ENCODE measurements at places on chromosomes 2 and 18.

- DNase-seq, result no peak
Measured at GRCh38 chr2:241750076-241750840, 15.8 kb downstream of the D2HGDH start.

DNA sequence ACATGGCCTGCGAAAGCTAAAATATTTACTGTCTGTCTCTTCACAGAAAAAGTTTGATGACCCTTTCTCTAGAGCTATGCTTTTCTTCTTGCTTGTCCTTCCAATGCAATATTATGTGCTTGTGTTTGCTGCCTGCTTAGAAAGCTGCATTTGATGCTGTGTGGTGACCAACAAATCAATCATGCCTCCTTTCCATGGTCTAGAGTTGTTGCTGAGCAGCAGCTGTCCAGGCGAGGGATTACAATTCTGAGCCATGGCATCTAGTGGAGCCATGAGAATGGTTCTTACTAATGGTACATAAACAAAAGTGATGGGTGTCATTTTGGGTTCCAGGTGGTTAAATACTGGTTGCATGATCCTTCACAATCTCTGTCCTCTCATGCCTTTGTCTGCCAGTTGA, 1142.1 kb downstream of the DPP10 start:
- DNase-seq, result no peak

- DNase-seq, result no peak
Measured at GRCh38 chr2:197024206-197024605, 97.7 kb upstream of the PGAP1 start.

GRCh38 chr2:188788621-188789020, 185.6 kb upstream of the COL3A1 start:
- DNase-seq, result no peak

DNA sequence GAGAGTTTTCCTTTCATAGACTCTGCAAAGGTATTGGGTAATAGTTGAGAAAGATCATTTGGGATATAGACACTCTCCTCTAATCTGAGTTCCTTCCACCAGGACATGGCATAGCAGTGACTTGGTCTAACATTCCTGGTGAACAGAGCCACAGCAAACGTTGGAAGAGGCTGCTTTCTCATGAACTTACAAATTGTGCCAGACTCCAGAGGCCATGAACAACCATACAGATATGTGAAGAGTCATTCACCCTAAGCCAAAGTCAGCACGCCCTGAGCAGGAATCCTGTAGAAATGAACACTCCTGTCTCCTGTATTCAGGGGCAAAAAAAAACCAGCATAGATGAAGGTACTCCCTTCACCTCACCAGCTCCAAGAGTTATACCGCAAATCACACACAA, 152.8 kb downstream of the TMEM18 start:
- DNase-seq, result no peak

- no peak for DNase-seq
Measured at GRCh38 chr2:16184945-16185660, 244.8 kb downstream of the MYCN start.

- no peak for DNase-seq
Measured at GRCh38 chr18:78123144-78123909, 856.3 kb upstream of the SALL3 start.

- no peak for DNase-seq
Measured at GRCh38 chr2:96374211-96374951, 38.8 kb downstream of the NCAPH start.

DNA sequence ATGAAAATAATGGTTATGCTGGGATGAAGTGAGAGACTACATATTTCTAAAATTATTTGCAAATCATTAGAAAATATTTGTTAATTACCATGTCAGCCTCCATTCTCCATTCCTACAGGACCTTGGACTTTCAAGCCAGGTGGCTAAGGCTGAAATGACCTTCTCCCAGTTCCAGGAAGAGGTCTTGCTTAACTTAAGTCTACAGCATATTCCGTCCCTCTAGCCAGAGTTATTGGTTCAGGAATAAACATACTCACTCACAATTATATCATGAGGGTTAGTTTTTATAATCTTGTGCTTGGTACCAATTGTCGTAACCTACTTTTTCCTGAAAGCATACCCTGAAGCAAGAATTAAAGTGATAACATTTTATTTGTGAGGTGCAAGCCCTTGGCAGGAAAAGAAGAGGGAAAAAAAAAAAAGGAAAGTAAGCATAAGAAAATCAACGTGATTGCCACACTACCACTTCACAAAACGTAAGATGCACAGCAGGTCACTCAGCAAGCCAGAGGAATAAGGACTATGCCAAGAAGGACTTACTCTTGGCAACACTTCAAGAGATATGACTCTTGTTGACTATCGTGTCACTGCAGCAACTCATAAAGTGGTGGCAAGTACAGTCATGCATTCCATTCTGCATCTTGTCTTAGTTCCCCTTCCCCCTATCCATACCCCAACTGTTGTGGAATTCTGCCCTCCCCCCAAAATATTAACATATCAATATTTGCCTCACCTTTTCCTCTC, 479.1 kb downstream of the MBD2 start:
- DNase-seq, result no peak

- DNase-seq, result no peak
Measured at GRCh38 chr18:24797981-24798380, 337.5 kb downstream of the HRH4 start.

GRCh38 chr2:33929467-33929866, 330.4 kb upstream of the FAM98A start:
- no peak for DNase-seq

DNA sequence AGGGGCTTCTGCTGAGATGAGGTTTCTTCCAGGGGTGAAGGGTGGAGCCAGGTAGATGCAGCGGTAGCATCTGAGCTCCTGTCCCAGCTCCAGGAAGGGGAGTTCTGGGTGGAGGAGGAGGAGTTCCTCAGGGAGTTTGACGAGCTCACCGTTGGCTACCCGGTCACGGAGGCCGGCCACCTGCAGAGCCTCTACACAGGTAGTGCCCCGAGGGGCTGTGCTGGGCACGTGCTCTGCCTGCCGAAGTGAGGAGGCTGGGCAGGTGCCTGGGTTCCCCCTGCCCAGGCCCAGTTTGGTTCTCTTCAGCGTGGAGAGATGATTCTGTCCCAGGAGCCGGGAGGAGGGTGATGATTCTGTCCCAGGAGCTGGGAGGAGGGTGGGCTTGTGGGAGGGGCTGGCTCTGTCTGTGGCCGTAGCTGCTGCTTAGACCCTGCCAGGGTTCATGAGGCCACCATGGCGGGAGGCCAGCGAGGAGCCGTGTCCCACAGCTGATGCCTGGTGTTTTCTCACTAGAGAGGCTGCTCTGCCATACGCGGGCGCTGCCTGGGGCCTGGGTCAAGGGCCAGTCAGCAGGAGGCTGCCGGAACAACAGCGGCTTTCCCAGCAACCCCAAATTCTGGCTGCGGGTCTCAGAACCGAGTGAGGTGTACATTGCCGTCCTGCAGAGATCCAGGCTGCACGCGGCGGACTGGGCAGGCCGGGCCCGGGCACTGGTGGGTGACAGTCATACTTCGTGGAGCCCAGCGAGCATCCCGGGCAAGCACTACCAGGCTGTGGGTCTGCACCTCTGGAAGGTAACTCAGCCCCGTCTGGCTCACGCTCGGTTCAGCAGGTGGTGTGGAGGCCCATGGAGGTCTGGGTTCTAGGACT, 8.2 kb downstream of the CAPN10 start:
- DNase-seq, result no peak

DNA sequence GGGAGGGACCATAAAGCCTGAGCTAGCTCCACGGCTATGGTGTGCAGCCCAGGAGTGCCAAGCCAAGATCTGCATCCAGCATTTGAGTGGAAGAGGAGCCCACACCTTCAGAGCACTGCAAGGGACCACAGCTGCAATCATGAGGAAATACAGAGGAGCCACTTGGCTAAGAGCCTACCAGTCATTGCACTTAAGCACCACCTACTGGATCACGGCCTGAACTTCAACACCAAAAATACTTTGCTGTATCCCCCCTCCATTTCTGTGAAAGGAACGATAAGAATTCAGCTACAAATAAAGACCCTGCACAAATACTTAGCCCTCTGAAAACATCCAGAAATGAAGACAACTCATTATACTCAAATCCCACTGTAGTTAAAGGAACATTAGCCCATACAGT, 545.3 kb downstream of the TSN start:
- DNase-seq, result no peak

GRCh38 chr18:71374294-71375000, 1085.6 kb downstream of the SOCS6 start:
- no peak for DNase-seq

- DNase-seq, result no peak
Measured at GRCh38 chr2:220396287-220396686, 768.9 kb downstream of the SLC4A3 start.

- DNase-seq, result no peak
Measured at GRCh38 chr2:238865015-238865719, 17.3 kb downstream of the TWIST2 start.

GRCh38 chr18:10690035-10690329, 164.2 kb downstream of the NAPG start:
- no peak for DNase-seq

GRCh38 chr2:207473049-207473930, 56.5 kb upstream of the CREB1 start:
- no peak for DNase-seq

GRCh38 chr2:11505652-11506610, 27.9 kb upstream of the GREB1 start:
- DNase-seq, result no peak

GRCh38 chr18:63528863-63529492, 13.2 kb upstream of the SERPINB12 start:
- no peak for DNase-seq

- no peak for DNase-seq
Measured at GRCh38 chr2:206296128-206296527, 21.7 kb downstream of the ZDBF2 start.

DNA sequence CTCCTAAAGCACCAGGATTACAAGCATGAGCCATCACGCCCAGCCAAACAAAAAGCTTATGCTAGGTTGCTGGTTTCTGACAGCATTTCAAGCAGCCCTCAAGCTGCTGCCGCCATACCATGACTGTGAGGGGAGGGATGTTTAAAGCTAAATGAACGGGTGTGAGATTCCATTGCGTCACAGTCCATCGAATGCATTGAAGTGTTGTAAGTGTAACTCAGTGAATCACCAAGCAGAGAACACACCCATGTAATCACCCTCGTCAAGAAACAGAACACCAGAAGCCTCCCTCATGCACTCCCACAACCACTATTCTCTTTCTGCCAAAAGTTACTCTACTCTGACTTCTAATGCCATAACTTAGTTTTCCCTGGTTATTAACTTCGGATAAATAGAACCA, 32.8 kb upstream of the MC5R start:
- no peak for DNase-seq

DNA sequence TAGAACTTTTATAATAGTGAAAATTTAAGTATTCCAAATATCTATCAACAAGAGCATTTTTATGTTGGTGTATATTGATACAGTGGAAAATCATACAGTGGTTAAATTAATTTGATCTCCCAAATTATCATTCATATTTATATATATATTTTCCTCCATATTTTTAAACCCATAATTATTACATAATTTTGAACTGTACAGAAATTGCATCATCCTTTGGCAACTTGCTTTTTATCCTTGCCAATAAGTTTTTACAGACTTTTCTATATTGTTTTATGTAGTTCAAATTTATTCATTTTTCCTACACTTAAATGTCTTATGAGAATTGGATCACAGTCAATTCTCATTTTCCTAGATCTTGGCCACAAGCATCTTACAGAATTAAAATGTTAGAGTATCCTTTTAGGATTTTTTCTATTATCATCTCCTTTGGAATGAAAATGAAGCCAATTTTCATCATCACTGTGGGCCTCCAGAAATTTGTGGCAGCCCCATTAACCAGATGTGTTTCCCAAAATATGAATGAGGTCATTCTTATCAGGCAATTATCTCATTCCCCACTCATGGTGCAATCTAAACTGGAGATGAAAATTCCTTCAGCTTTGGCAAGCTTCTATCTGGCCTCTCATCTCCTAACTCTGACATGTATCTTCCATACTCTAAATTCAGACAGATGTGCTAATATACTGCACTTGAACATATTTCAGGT, 94.2 kb upstream of the DLGAP1 start:
- DNase-seq, result no peak

DNA sequence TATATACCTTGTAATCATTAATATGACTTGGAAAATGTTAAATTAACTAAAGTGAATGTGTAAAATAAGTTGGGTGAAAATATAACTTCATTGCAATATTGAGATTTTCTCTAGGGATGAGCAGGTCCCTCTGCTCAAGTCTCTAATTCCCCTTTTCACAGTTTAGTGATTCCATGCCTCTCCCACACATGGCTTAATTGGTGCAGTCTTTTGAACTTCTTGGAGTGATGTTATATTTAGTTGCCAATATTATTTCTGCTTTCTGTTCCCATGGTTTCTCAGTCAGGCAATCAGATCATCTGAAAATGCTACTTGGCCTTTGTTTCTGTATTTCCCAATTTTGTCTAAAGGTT, 233.7 kb upstream of the SPOPL start:
- no peak for DNase-seq

DNA sequence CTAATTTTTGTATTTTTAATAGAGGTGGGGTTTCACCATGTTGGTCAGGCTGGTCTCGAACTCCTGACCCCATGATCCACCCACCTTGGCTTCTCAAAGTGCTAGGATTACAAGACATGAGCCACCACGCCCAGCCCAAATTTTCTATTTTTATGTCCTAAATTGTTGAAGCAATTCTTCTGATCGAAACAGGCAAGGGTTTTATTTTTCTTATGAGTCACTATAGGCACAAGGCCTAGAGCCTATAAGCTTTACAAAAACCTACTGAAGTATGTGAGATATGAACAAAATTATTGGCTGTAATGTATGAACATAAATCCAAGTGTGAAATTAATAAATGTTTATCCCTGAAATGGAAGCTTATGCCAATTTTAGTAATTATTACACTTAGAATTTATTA, 464.2 kb upstream of the NRP2 start:
- no peak for DNase-seq
